HL-60 (cell line): ENCODE measurements at places on chromosomes 7 and 10.

- DNase-seq = no peak
These were observed 123.8 kb upstream of the CACNA2D1 start for GRCh38 chr7:82567356-82567755.

DNA sequence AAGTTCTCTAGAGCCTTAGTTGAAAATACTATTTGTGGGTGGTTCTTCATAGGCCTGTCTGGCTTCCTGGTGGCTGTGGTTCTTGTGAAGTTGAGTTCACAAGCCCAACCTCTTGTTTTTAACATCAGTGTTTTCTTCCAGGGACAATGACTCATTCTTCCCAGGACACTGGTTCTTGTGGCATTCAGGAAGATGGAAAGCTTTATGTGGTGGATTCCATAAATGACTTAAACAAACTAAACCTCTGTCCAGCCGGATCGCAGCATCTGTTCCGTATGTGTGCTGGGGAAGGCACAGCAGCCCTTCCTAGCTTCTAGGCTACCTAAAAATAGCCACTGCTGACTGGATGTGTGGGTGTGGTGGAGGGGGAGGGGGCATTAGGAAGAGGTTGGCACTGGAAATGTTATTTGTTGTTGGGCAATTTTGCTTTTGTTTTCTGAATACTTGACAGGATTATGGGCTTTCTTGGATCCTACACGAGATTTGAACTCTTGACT is 3.9 kb downstream of the LSMEM1 start:
- no peak for DNase-seq

- DNase-seq = no peak
These were observed 34.4 kb upstream of the GRID1 start for GRCh38 chr10:86400705-86401587.

DNA sequence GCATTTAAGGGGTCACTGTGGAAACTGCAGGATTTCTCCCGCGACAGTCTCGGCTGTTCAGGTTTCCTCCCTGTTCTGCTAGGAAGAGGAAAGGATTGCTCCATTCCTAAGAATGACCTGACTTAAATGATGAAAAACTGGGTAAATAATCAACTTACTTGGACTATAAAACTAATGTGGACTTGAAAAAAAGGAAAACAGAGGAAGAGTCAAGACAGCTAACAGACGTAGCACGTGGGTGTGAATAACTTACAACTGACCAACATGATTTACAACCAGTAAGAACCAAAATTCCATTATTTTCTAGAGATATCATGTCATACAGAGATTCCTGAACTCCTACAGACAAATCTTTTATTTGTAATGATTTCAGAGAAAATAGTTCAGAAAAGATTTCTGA is 93.8 kb downstream of the ADAM12 start:
- no peak for DNase-seq

GRCh38 chr7:21426286-21427181 is 1.3 kb upstream of the SP4 start:
- peak; percentile 49 for DNase-seq

DNA sequence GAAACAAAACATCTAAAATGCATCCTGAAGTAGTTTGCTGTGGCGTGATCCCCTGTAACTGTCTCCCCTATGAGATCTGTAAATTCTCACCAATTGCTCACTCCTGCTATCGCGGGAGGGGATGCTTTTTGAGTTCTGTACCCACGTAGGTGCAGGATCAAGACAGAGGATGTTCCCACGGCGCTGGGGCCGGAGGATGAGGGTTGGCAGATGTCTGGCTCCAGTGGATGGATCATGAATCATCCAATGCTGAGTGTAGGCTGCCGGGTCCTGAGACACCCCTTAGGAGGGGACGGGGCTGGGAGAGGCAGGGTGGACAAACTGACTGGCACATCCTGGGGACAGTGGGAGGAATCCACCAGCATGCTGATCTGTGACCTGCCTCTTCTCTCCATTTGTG is 224.4 kb downstream of the USP6NL start:
- DNase-seq = no peak

GRCh38 chr10:129552119-129552518 is 85.1 kb downstream of the MGMT start:
- no peak for DNase-seq

- no peak for DNase-seq
These were observed 86.1 kb downstream of the FAM107B start for GRCh38 chr10:14688606-14689005.

DNA sequence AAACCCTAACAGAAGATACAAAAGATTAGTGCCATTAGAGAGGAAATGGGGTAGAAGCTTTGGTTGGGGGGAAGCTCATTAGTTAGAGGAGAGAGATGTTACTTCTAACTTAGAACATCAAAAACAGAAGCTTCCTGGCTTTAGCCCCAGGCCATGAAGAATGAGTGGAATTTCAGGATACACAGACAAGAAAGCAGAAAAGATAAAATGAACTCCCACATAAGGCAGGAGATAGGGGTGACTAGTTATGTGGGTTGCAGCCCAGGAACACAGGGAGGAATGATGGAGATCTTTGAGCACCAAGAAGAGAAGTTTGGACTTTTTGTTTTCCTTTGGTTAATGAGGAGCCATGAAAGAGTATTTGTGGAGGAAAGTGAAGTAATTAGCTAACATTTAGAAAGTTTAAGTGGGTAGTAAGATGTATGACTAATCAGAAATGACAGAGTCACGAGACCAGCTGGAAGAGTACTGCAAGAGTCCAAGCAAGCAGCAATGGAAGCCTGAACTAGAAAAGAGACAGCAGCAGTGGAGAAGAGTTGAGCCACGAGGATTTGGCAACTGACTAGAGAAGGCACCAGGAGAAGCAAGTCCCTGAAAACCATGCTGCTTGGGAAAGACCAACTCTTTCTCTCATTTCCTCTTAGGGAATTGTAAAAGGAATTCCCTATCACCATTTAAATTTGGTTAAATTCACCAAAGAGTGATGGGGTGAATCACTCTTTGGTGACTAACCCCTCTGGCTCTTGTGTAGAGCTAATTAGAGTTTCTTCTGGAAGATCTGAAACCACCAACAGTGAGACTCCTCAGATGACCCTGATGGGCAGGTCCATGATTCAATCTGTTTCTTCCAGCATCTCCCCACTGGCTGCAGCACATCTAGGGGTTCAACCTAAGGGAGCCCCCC is 131.9 kb downstream of the KCNMA1 start:
- no peak for DNase-seq

- no peak for DNase-seq
These were observed 239.7 kb upstream of the MKLN1 start for GRCh38 chr7:131087756-131088658.

DNA sequence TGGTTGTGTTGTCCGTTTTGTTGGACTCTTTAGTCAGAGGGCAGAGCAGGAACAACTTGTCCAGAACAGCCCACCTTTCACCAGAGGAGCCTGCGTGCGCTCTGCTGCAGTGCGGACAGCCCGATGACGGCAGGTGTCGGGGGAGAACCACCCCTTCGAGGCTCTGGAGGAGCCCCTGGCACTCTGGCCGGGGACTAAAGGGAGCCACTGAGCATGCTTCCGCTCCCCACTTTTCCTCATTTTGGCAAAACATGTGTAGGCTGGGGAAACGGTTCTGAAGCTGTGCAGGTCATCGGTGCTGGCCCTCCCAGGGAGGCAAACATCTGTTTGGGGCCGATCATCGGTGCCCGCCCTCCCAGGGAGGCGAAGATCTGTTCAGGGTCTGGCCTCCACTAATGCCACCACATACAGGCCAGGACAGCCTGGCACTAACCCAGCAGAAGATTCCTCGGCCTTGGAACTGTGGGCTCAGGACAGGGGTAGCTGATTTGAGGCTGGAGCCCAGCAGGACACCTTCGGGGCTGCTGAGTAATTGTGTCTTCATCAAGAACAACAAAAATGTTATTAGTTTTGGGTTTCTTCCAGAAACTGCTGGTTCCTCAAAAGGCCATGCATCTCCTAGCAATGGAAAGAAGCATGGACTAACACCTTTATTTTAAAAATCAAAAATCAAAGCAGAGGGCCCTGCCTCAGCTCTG is 124.4 kb upstream of the TCERG1L start:
- DNase-seq = no peak

DNA sequence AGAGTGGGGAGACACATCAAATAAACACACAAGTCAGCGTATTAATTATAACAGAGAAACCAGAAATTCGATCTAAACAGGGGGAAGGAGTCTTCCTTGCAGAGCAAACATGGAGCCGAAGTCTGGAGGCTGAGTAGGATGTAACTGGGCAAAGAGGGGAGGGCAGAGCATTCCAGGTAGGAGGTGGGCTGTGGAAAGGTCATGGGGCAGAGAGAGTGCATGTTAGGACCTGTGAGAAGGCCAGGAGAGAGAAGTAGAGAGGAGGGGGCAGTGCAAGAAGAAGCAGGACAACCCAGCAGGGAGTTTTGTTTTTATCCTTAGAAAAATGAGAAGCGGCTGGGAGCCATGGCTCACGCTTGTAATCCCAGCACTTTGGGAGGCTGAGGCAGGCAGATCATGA is 130.8 kb upstream of the GPR26 start:
- DNase-seq = no peak

- DNase-seq = no peak
These were observed 515 bp downstream of the GSDME start for GRCh38 chr7:24756545-24757352.

- DNase-seq = no peak
These were observed 31.2 kb downstream of the BMPER start for GRCh38 chr7:33936503-33936902.

GRCh38 chr7:155220903-155221302 is 76.8 kb upstream of the INSIG1 start:
- DNase-seq = no peak
